Keratinocyte (primary cell): ENCODE measurements at places on chromosomes 2 and 18. TPM values are rescaled to one million over a fixed set of nuclear protein-coding genes. Genes with fewer than 3 reads are reported as not detected.

DNA sequence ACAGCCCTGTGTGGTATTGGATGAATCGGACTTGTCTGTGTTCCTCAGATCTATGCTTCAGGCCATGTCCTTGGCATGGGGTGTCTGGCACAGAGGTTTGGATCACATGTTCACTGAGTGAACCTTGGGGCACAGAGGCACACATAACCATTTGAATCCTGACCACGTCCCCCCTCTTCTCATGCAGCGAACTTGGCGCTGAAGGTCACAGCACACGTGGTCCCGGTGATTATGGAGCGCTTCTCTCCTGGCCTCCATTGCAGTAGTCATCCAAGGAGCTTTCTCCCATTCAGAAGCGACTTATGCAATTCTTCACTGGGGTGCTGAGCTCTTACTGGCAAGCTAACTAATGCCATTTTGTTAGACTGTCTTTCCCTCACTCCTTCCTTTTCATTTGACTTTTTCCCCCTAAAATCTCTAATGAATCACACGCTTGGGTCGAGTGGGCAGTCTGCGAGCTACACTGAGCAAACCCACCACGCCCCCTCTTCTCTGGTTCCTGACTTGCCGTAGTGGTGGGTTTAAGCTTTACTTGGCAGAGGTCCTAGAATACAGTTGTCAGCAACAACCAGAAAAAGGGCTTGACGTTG lies 59.4 kb downstream of the KCNG2 start:
- DNase-seq, result no peak

DNA sequence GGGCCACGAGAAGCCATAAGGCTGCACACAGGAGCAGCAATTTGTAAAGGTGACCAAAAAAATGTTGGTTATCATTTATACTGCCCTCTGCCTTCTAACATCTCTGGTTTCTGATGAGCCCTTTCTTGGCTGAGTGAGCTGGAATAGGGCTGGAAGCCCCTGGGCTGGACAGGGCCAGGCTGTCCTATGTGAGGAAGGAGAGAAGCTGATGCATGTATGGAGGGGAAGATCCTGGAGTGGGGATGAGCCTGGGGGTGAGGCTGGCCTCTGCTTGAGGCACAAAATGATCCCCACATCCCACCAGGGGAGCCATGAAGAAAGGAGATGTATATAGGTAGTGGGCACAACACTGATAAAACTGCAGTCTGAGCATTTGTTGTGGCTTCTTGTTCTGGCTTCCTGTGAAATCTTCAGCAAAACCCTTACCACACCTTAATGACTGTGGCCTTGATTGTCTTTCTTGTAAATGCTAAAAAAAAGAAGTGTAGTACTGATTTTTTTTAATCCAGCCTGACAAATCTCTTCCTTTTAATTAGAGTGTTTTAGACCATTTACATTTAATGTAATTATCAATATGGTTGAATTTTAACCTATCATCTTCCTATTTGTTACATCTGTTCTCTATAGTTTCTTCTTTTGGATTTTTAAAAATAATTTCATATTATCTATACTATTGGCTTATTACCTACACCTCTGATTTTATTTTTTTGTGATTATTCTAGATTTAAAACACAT lies 5.6 kb downstream of the SNED1 start:
- no peak for DNase-seq

DNA sequence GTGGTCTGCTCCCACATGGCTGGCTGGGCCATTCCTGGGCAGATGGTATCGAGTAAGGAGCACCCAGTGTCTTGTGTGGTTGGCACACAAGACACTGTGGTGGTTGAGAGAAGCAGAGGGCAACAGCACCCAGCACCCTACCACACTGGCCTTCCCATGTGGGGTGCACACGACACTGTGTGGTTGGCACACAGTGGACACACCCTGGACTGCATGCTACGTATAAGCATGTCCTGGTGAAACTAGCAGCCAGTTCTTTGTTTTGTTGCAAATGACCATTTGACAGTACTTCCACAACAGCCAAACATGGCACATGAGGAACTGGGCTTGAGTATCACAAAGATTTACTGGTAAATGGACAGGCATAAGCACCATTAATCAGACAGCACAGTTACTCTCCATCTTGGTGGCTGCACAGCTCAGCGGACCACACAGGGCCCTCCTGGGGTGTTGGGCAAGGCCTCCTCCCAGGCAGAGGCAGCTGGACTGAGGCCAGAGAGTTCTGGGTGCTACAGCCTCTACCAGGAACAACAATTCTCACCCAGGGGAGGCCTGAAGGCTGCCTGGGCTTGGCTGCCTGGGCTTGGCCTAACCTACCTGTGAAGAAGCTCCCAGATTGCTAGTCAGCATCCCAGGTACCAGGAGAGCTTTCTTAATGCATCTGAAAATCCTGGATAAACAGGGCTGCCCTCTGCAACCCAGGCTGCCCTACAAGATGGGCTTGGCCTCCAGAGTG lies 59.3 kb upstream of the ALPP start:
- DNase-seq, result no peak

The CYB5A gene
- polyA plus RNA-seq, result 42.2 to 49.4 TPM (median 42.6 TPM) in 3 replicates

DNA sequence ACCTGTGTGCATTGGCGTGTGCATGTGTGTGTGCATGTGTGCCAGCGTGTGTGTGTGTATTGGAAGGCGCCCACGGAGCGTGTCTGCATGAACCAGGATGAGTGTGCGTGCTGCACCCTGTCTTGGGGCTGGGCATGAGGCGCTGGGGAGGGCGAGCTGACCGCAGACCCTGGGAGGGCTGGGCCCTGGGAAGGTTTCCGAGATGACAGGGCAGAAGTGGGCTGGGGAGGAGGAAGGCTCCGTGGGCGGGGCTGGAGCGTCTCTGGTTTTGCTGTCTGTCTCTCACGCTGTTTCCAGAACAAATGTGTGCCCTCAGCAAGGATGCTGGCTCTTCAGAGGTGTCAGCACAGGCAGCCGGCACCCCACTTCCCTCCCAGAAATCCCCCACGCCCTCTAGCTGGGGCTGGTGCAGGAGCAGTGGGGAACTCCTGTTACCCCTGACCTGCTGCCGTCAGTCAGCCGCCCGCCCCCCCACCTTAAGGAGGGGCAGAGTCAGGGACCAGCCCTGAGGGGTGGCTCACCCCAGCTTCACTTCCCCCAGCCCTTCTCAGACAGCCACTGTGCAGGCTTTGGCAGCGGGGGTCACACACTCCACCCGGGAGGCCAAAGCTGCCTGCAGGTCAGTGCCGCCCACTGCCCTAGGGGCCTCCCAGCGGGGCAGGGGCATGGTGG lies at the start of gene GPR35:
Gene GPR35, plus strand, starts transcription at position 531 of the 672 bp plus-strand sequence. CDS start 4,473 bp downstream, outside the sequence.
- DNase-seq, result no peak

DNA sequence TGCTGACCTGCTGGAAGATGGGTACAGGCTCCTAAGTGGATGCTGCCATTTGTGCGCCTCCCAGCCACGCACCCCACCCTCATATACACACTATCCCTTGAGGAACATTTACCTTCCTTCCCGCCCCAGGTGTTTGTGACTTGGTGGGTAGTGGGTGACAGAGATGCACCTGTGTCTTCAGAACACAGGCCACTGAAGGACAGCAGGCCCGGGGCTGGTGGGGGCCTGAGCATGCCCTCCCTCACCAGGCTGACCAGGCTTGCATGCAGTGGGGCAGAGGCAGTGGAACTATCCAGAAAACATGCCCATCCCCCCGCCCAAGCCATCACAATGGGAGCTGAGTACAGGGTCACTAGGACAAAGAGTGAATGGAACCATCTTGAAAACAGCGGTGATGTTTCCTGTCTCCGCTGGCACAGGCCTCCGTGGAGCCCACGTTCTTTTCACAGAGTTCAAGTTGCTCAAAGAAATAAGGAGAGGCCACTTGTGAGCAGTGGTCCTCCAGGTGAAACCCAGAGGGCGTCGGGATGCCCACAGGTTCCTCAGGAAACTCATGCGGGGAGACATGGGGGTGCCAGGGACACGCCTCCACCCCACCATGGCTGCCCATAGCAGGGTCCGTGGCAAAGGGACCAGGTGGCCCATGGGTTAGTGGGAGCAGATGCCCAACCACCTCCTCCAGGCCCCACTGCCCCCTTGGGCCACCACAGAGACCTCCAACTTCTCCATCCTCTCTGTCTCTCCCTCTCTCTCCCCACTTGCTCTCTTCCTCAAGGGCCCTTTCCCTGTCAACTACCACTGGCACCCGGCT lies 90.9 kb downstream of the MALT1 start:
- DNase-seq, result no peak

The CRACDL gene
- polyA plus RNA-seq, result 1.4 to 2.1 TPM (median 1.6 TPM) in 3 replicates

- no peak for DNase-seq
These were observed 46.3 kb downstream of the GORASP2 start for GRCh38 chr2:170975127-170975942.

GRCh38 chr2:56009758-56010458 lies 86.3 kb upstream of the EFEMP1 start:
- DNase-seq, result peak; percentile 4

The HTR2B gene
- polyA plus RNA-seq, result not detected in 3 replicates

The CFC1 gene
- not detected in 3 replicates for polyA plus RNA-seq

- DNase-seq, result peak; percentile 26
These were observed 41.4 kb downstream of the FMNL2 start for GRCh38 chr2:152376385-152376784.

DNA sequence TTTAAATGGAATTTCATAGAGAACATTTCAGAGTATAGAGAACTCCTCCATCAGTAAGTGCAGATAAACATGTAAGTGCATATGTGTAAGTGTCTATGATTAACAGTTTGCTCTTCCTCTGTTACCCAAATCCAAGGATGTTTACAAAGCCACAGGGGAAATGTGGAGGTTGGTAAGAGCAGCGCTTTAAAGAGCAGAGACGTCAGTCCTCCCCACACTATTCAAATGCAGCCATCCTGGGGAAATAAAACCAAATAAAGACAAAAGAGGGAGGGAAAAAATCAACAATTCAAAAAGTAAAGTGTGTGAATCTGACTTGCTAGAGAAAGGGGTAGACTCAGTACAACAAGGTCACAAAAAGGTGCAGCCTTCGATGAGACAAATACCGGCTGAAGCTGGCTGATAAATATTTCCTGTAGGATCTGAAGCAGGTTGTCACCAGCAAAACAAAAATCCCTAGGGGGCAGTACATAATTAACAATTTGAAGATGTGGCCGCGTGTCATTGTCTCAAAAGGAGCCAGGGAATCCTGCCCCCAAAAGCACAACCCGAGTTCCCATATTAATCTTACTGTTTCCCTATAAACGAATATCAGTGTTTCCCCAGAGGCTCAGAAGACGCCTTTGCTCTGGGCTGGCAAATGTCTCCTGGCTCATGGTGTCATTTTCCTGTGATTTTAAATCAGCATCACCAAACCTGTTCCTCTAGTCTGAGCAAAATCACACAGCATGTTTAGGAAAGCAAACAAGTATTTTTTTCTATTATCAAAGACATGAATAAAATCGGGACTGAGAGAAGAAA lies 216.5 kb downstream of the CDCA7 start:
- DNase-seq, result no peak

DNA sequence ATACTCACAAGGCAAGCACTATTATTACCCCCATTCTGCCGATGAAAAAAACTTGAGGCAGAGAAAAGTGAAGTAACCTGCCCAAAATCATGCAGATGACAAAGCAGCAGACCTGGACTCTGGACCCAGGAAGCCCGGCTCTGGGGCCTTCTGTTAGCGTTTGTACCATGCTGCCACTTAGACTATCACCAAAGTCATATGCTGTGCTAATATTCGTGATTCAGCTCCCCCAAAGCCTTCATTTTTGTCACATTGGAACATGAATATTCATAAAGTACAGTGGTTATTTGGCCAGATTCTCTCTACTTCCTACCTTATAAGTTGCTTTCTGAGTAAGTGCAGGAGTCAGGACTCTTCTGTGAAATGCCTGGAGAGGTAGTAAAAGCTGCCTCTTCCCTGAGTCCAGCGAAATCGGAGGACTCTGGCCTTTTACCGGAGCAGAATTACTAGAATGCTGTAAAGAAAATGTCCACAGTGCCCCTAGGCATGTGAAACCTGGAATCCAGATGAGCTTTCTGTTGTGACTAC lies 86.7 kb downstream of the FTCDNL1 start:
- no peak for DNase-seq

The DUSP28 gene
- polyA plus RNA-seq, result 2.8 to 4.4 TPM (median 4.1 TPM) in 3 replicates

DNA sequence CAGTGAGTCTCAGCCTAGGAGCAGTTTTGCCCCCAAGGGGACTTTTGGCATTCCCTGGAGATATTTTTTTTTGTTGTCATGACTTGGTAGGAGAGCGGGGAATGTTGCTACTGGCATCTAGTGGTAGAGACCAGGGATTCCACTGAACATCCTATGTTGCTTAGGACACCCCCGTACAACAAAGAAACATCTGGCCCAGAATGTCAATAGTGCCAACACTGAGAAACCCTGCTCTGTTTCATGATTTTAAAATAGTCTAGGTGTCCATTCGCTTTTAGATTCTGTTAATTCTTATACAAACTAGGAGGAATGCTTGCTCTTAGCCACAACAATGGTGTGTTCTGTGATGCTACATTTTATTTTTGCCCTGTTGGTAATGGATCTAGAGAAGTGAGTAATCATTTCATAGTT lies 225.8 kb upstream of the SIX3 start:
- DNase-seq, result no peak

- no peak for DNase-seq
These were observed 214.2 kb downstream of the ICOS start for GRCh38 chr2:204150721-204151120.

The TMEFF2 gene
- not detected in 3 replicates for polyA plus RNA-seq

DNA sequence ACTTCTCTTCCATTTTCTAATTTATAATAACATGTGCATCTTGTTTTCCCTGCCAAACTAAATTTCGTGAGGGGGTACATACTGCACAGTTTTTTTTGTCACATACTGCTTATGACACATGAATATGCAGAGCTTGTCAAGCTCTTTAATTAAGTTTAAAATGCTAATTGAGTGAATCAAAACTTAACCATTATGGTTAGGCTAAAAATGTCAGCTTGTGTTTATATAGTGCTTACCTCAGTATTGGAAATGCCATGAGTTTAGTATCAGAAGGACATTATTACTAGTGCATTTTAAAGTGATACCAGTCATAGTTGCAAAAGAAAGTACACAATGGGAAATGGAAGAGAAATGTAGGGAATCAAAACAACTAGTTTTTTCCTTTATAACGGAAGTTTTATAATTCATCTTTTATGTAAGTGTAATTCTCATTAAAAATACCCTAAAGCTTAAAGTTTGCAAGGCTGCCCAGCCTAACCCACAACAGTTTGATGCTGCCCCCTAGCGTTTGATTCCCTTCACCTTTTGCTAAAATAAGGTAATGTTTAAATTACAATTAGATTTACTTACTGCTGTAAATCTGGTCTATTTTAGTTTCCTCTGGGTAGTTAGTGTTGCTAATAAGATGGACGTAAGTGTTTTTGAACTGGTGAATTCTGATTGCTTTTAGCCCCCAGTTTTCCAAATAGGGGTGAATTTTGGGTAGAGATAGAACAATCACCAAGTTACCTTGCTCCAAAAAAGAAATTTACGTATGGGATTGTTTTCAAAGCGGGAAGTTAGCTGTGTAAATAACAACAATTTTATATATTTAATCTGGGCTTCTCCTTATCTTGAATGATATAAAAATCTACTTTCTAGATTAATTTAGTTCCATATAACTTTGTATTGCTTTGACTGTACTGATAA lies 3.2 kb downstream of the SLC39A10 start:
- DNase-seq, result no peak
